CD4-positive, alpha-beta T cell treated with Interleukin-1 beta for 1 hour (primary cell): ENCODE measurements at places on chromosomes 4 and X.

DNA sequence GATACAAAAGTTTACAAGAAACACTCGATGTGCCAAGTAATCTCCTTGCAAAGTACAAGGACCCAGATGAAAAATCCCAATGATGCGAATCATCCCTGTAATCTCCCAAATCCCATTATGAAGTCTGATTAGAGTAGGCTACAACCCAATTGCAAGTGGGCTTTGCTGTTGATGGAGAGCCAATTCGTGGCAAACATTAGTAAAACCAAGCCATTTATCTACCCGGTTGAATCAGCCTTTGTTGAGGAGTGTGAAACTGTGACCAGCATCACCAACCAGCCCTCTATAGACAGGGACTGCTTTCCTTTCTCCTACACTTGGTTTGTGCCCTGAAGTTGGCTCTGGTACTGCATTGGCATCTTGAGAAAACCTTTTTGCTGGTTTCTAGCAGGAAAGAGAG is 1.2 kb upstream of the PRPS2 start:
- DNase-seq: no peak

GRCh38 chr4:9904976-9905587 is 116.2 kb downstream of the SLC2A9 start:
- DNase-seq: no peak

- no peak for DNase-seq
Measured at GRCh38 chr4:169810325-169811323, 52.9 kb upstream of the HPF1 start.

DNA sequence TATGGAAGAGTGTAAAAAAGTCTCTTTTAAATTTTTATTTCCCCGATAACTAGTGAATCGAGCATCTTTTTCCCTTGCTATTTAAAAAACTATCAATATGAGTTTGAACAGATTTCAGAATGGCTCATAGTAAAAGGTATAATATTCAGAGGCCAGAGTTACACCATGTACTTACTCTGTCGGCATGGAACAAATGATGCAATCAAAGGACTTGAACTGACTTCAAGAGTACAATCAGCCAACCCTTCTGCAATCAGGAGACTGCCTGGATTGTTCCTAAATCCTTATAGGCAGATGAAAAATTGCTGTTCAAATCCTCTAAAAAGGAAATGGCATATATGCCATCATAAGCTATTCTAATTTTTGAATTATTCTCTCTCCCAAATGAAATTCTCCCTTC is 273.3 kb downstream of the SH2D1A start:
- no peak for DNase-seq

DNA sequence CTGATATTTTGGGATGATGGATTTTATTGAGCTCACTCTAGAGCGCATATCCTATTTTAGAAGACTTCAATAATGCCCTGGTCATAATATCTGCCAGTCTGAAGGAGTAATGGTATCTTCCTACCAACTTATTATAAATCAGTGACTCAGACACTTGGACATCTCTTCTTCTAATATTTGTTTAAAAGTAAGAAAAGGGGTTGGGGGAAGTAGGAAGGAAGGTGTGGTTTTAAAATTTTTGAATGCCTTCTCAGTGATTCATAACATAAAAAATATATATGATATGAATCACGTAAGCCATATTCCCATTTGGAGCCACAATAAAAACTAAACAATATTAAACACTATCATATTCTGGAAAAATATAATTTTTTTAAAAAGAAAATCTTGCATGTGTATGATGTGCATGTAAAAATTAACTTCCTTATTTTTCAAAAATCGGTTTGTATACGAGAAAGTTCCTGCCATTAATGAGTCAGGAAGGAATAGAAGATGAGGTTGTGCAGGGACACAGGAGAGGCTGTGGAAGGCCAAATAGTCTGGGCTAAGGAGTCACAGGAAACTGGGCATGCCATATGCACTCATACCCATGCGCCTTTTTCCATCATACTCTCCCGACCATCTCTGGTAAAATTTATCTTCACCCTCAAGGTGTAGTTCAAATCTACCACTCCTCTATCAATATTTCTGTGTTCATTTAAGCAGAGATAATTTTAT is 286.5 kb downstream of the EPHA5 start:
- DNase-seq: no peak

DNA sequence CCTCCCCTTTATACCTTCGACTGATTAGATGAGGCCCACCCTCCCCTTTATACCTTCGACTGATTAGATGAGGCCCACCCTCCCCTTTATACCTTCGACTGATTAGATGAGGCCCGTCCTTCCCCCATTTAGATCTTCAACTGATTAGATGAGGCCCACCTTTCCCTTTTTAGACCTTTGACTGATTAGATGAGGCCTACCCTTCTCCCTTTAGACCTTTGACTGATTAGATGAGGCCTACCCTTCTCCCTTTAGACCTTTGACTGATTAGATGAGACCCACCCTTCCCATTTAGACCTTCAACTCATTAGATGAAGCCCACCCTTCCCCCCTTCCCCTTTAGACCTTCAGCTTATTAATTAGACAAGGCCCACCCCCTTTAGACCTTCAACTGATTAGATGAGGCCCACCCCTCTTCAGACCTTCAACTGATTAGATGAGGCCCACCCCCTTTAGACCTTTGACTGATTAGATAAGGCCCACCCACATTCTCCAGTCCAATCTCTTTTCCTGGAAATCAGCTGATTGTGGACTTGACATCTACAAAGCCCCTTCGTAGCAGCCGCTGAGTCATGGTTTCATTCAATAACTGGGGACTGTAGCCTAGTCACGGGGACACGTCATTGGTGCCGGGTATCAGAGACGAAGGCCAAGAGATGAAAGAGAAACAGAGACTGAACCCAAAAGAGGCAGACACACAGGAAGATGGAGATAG is 28.8 kb upstream of the IL3RA start:
- DNase-seq: no peak

DNA sequence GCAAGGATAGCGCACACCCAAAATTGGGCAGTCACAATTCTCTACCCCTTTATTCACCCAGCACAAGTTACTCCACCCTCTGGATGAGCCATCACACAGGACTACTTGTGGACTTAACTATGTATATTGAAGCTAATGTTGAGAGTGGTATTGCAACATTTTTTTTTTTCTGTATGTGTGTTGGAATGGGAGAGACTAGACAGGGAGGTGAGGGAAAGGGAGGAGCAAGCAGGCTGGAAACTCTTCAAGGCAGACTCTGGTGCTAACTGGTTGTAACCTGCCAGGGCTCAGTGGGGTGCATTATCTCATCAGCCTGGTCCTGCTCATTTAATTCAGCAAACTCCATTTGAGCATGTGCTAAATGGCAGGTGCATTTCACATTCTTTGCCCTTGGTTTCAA is 18.4 kb upstream of the CWH43 start:
- DNase-seq: no peak

GRCh38 chr4:81757691-81758090 is 286.0 kb upstream of the RASGEF1B start:
- no peak for DNase-seq

DNA sequence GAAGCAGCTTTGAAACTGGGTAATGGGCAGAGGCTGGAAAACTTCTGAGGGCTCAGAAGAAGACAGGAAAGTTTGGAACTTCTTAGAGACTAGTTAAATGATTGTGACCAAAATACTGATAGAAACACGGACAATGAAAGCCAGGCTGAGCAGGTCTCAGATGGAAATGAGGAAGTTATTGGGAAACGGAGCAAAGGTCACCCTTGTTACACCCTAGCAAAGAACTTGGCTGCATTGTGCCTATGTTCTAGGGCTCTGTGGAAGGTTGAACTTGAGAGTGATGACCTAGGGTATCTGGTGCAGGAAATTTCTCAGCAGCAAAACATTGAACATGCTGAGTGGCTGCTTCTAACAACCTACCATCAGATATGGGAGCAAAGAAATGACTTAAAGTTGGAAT is 50.8 kb upstream of the FBXW7 start:
- DNase-seq: no peak

DNA sequence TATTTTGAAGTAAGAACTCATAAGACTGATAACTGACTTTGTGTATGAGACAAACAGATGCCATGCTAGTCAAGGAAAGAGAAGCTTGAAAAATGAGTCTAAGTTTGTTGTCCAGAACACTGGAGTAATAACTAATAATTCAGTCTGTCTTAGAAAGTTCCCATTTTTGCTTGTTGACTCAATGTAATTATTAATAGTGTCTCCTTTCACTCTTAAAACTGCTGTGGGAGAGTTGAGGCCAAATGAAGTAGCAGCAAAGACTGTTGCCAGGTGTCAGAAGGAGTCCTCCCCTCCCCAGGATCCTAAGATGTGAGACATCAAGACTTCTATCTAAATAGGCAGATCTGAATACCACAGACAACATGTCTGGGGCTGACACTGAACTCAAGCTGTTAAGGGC is 20.8 kb upstream of the FAM13A start:
- no peak for DNase-seq
